Myocyte (in vitro differentiated cells): ENCODE measurements at places on chromosomes 5 and 9. TPM values are rescaled to one million over a fixed set of nuclear protein-coding genes. Genes with fewer than 3 reads are reported as not detected.

Gene CKS2
- 18.6 and 25.5 TPM in 2 replicates for total RNA-seq

Gene F12
- 0.86 and 0.94 TPM in 2 replicates for total RNA-seq

Gene PRLR
- not detected in 2 replicates for total RNA-seq

Gene TERT
- total RNA-seq = 165 and 184 TPM in 2 replicates

Gene UBAP2
- total RNA-seq = 14.0 and 14.1 TPM in 2 replicates

Gene DNAJC25
- 8.5 and 9.3 TPM in 2 replicates for total RNA-seq

Gene RFK
- 25.6 and 30.6 TPM in 2 replicates for total RNA-seq

Gene NR6A1
- total RNA-seq = 1.9 and 2.1 TPM in 2 replicates

Gene IL4
- total RNA-seq = not detected in 2 replicates

Gene PIP5K1B
- 0.21 and 0.37 TPM in 2 replicates for total RNA-seq

Gene GABRA6
- total RNA-seq = not detected in 2 replicates

Gene GARIN3
- total RNA-seq = not detected in 2 replicates

Gene NMUR2
- total RNA-seq = not detected in 2 replicates

Gene OR1J2
- not detected in 2 replicates for total RNA-seq

Gene RETREG1
- total RNA-seq = 11.3 and 17.3 TPM in 2 replicates

Gene PAPPA
- total RNA-seq = 4.5 and 6.5 TPM in 2 replicates

Gene TMEM232
- total RNA-seq = 2.8 and 4.2 TPM in 2 replicates

Gene FGD3
- 0.86 and 0.88 TPM in 2 replicates for total RNA-seq

Gene ROPN1L
- total RNA-seq = 0.68 and 0.94 TPM in 2 replicates

Gene HAVCR2
- total RNA-seq = 0.37 and 2.4 TPM in 2 replicates

Gene CD14
- 0.21 and 0.64 TPM in 2 replicates for total RNA-seq

Gene ZFP2
- total RNA-seq = 1.2 and 4.0 TPM in 2 replicates

Gene THOC3
- total RNA-seq = 28.2 and 34.3 TPM in 2 replicates

Gene CCL21
- not detected in 2 replicates for total RNA-seq

Gene INSL6
- total RNA-seq = not detected in 2 replicates

Gene PDE8B
- total RNA-seq = not detected in 2 replicates

Gene RMI1
- total RNA-seq = 1.6 and 2.7 TPM in 2 replicates

Gene IFNB1
- total RNA-seq = not detected in 2 replicates

Gene DRD1
- total RNA-seq = not detected in 2 replicates

Gene PCDHGA11
- total RNA-seq = 2.0 and 2.1 TPM in 2 replicates

Gene GTF2H2
- 28.5 and 28.9 TPM in 2 replicates for total RNA-seq

Gene CXCL14
- total RNA-seq = not detected in 2 replicates

Gene EPB41L4B
- 0.10 and 0.70 TPM in 2 replicates for total RNA-seq

Gene CAMK2A
- total RNA-seq = 5.0 and 8.6 TPM in 2 replicates

Gene FGF1
- total RNA-seq = 0.52 and 1.8 TPM in 2 replicates

Gene MYMK
- total RNA-seq = 441 and 664 TPM in 2 replicates

Gene ANKRD18A
- total RNA-seq = 0.24 and 0.73 TPM in 2 replicates

Gene PCSK1
- 0.16 and 1.8 TPM in 2 replicates for total RNA-seq

Gene HACD4
- 0.10 and 0.16 TPM in 2 replicates for total RNA-seq
